ENCODE measurements at places on chromosomes 6 and 20.

GRCh38 chr6:39760226-39760952 is 31.8 kb upstream of the DAAM2 start:
- no peak for DNase-seq

DNA sequence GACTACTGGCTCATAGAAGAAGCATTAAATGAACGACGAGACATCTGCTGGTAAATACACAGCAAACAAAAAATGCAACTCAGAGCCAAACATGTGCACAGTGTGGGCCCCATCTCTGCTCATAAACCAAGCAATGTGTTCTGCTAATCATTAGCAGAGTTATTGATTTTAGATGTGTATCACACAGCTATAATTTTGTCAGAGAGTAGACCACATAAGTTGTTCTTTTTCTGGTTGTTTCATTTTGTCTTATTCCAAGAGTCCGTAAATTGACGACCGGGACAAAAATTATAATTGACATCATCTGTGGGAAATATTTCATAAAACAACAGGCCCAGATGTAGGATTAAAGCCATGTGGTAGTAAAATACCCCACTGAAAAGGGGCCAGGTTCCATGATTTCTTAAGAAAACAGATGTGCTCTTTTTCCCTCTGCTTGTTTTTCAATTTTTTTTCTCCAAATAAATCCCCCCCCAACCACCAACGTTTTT is 423.6 kb downstream of the HAO1 start:
- DNase-seq, result no peak

DNA sequence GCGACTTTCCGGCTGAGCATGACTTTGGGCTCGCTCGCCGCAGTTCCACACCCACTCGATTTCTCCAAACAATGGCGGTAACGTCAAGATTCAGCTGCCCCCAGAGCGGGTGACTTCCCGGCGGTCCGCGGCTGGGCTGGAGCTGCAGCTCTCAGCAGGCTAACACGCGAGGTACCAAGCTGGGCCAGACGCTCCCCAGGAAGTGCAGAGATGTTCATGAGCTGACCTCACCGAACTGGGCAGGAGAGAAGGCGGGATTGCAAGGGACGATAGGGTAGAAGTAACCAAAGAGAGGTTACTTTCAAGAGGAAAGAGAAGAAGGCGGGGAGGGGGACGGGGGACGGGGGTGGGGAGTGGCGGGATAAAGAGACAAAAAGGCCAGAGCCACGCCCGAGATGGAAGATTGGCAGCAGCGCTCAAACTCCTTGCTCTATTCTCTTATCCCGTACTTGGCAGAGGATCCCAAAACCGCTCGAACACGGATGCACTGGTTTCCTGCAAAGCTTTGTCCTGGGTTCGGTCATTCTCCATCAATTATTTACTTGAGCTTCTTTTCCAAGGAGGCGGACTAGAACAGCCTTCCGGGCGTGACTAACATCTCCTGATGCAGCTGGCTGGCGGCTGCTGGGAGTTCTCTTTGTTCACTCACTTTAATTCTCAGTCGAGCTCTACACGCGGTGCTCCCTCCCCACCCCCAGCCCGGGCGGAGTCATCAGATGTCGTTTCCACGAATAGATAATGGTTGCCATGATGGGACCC is at the start of gene MTCL3:
Gene MTCL3, minus strand, starts transcription at position 626 of the 759 bp plus-strand sequence.
- no peak for DNase-seq

- no peak for DNase-seq
Measured at GRCh38 chr6:5854899-5855298, 151.8 kb downstream of the NRN1 start.

DNA sequence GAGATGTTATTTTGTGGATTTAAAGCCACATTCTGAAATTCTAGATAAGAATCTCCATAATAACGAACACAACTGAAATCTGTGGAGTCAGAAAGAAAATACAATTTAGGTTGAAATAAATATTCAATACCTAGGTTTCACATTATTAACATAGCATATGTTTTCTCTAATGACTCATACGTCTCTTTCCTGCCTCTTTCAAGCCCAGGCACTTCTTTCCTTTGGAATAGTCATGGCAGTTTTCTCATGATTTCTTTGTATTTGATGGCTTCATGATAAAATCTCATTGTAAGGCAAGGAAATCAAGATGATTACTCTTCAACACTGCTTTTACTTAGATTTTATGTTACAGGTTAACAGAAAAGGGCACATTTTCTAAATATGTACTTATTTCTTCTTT is 803.7 kb downstream of the PHF3 start:
- no peak for DNase-seq

GRCh38 chr6:159758031-159759001 is 3.5 kb upstream of the ACAT2 start:
- DNase-seq, result no peak

DNA sequence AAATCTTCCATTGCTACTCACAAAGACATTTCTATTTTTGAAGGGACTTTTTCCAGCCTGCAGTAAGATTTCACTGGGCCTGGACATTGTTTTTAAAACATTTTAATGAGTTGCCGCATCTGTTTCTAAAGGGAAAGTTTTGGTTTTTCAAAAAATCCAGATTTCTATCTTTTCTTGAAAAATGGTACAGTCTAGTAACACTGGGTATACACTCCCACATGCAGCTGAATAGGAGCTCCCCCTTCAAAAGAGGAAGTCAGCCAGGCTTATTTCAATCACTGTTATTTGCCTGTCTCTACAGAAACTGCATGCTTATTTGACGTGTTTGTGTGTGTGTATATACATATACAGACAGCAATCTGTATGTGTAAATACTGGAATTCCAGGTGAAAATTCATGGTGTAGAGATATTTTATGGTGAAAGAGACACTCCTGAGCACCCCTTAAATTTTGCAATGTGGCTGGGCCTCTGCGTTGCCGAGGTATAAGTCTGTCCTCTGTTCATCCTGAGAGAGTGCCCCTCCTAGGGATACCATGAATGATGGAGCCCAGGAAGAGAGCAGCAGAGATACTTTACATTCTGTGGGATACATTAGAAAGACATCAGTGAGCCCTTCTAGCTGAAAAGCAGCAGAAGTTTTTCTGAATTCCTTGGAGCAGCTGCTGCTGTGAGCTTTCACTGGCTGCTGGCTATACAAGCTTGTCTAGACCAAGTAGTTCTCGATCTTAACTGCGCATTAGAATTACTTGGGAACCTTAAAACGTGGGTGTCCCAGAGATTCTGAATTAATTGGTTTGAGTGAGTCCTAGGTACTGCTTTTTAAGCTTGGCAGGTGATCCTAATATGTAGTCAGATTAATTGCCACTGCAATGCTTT is 12.0 kb upstream of the ABRACL start:
- DNase-seq, result peak; percentile 25

DNA sequence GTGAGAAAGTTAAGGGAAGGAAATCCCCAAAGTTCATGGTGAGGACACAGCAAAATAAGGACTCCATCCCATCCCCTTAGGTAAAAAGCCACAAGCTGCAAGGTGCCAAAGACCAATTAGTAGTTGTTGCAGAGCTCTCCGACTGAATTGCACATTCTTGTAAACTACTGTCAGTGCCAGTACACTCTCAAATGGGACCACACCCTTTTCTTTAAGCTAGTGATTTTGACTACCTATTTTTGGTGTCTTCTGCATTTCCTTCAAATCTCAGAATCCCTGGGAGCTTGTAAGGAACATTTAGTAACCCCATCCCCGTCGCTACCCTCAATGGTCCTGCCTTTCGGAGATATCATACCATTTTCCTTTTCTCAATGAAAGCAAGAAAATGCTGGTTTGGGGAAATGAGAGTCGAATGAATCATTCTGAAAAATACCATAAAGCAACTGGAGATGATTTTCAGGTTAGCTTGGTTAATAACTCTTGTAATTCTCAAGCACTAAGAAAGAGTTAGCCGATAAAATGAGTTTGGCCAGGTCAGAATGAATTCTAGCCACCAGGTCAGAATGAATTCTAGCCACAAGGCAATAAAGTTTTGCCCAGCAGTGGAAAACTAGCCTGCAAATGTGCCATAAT is 5.2 kb upstream of the HMGN3 start:
- DNase-seq, result no peak

- no peak for DNase-seq
Measured at GRCh38 chr6:112929641-112930040, 582.5 kb downstream of the RFPL4B start.

GRCh38 chr6:113809826-113810225 is 47.3 kb upstream of the MARCKS start:
- DNase-seq, result peak; percentile 57

Measured in memory B cell (primary cell).